NCI-H345 (cell line): ENCODE measurements at places on chromosomes 1 and 21.

- no peak for DNase-seq
Observed at GRCh38 chr1:6870086-6870485, 84.8 kb downstream of the CAMTA1 start.

DNA sequence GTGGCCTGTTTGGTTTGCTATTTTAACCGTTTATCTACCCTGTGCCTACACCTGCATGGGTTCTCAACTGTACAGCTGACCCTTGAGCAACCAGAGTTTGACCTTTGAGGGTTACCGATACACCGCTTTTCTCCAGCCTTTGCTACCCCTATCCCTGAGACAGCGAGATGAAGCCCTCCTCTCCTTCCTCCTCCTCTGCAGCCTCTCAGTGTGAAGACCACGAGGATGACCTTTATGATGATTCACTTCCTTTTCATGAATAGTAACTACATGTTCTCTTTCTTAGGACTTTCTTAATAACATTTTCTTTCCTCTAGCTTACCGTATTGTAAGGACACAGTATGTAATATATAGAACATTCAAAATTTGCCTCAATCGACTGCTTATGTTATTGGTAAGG, 14.5 kb upstream of the RNF187 start:
- DNase-seq: no peak

- no peak for DNase-seq
Observed at GRCh38 chr1:160171354-160171753, 19.0 kb upstream of the CASQ1 start.

DNA sequence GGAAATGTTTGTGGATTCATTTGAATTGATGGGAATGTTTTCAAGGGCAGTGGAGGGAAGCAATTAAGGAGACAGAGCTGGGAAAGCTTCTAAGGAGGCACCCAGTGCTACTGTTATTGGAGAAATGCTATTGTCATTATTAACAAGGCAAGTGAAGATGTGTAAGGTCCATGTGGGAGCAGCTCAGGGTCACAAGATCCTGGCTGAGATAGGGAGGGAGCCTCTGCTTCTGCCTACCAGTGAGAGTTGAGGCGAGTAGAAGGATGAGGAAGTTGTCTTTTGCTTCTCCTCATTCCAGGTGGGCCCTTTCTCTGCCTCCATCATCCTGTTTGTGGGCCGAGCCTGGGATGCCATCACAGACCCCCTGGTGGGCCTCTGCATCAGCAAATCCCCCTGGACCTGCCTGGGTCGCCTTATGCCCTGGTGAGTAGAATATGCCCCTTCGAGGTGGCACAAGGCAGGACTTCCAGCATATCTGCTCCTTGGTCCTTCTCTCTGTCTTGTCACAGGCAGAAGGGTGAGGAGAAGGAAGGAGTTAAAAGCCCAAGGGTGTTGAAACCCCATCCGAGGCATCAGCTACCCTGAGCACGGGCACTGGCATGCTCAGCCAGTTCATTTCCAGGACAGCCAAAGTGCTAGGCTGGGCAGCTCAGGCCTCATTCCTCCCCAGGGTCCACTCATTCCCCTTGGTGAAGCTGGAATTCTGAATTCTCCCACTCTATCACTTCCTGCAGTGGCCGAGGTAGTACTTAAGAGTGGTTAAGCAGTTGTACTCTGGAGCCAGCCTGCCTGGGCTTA, 3.7 kb downstream of the MFSD2A start:
- DNase-seq: no peak

DNA sequence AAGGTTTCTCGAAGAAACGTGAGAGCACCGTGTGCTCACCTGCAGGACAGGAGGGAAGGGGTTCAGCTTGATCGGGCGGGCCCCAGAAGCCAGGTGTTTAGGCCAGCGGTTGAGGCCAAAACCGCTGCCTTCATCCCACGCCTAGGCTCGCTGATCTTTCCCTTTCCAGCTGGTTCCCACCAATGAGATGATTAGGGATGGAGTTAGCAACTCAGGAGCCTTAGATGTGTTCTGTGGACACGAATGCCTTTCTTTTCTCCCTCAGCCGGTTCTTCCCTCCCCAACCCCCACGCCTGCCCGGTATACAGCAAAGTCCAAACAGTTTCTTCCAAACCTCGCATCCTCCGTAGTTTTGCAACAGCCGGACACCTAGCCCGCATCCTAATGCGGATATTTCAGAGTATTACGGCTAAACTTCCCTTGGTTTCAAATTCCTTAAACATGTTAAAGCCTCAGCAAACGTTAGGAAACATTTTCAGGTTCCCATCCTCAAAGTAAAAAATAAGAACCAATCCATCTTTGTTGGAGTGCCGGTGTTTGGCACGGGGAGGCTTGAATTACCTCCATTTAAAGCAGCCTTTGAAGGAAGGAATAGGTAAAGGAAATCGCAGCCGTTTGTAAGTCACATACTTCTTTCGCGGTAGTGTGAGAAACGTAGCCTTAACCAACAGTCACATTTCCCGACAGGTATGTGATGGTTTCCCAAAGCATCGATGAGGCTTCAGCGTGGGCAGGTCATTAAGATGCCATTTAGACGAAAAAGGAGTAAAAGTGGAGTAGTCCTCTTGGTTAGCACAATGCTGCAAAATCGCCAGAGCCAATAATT, 1.1 kb downstream of the LRRC8C start:
- peak; percentile 38 for DNase-seq

GRCh38 chr1:42679364-42679983, 2.7 kb upstream of the YBX1 start:
- DNase-seq: no peak

DNA sequence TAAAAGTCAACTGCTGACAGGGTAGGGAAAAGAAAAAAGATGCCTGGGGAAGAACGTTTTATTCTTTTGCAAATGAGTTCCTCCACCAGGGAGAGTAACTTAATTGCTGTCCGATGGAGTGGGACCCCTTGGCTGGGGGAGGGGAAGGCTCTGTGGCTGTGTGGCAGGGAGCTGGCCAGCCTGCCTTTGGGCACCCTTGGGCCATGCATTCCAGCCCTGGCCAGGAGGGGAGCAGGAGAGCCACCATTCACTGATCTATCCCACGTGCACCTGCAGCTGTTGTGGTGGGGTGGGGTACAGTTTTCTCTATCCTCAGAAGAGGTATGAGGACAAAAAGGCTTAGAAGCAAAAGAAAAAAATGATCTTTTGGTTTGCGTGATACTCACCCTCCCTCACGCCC, 116.9 kb downstream of the KCNK1 start:
- DNase-seq: no peak

GRCh38 chr1:31183126-31183525, 56.6 kb downstream of the NKAIN1 start:
- no peak for DNase-seq

DNA sequence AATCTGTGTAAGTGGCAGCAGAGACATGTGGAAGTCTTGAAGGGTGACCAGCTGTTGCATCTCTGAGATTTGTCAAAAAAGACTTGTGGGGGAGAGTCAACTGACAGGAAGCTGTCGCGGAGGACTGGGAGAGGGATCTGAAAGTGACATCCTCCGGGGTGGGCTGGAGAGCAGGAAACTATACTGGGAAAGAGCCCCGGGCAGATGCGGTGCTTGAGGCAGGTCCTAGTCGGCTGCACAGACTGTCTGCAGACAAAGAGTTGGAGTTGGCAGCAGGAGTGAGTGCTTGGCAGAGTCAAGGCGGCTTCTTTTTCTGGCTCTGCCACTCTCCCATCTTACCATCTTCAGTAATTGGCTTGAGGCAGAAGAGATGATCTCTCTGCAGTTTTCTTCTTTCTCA, 294.0 kb upstream of the C1orf87 start:
- DNase-seq: no peak

DNA sequence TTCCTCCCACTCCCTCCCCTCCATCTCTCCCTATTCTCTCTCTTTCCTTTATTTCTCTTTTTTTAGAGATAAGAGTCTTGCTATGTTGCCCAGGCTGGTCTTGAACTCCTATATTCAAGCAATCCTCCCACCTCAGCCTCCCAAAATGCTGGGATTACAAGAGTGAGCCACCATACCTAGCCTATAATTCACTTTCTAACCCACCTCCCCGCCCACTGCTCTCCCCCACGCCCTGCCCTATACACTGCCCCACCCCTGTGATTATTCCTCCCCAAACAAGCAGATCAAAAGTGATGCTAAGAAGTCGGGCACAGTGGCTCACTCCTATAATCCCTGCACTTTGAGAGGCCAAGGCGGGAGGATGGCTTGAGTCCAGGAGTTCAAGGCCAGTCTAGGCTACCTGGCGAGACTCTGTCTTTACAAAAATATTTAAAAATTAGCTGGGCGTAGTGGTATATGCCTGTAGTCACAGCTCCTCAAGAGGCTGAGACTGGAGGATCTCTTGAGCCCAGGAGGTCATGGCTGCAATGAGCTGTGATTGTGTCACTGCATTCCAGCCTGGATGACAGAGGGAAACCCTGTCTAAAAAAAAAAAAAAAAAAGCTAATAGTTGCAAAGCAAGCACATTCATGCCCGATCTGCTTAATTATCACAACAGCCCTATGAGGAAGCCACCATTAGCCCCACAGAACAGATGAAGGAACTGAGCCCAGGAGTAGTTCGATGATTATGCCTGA, 12.8 kb upstream of the E2F2 start:
- no peak for DNase-seq

- no peak for DNase-seq
Observed at GRCh38 chr1:235021321-235021720, 107.3 kb downstream of the TOMM20 start.

GRCh38 chr21:42760361-42760950, 107.0 kb downstream of the PDE9A start:
- no peak for DNase-seq

- no peak for DNase-seq
Observed at GRCh38 chr1:117032681-117033539, 27.2 kb upstream of the TTF2 start.

DNA sequence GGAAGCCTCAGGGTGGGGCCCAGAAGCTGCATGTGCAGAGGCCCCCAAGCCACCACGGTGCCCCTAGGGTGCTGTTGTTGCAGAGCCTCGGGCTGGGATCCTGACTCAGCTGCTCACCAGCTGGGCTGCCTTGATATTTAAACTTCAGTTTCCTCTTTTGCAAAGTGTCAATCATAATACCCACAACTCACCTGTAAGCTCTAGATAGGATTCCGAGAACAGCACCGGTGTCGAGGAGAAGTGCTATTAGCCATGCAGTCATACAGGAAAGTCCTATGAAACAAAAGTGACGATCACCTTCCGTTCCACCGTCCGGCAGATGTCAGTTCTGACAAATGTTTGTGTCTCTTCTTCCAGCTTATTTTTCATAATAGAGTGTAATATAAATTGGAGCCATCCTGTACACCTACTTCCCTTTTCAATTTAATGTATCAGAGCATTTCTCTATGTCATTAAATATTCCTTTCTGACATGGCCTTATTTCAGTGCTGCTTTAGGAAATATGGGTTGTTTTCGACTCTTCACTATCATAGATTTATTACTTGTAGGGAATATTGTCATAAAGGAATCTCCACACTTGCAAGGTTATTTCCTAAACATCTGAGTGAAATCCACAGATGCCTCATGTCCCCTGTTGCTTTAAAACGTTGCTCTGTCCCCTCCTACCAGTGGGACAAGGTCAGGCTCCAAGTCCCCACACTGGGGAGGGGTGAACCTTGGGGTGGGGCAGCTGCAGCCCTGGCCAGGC, 100.8 kb downstream of the SIK1 start:
- no peak for DNase-seq

- peak; percentile 91 for DNase-seq
Observed at GRCh38 chr1:235069577-235070563, 58.8 kb downstream of the TOMM20 start.
